Cortex of kidney (tissue), 1 donor: ENCODE measurements at places on chromosomes 11 and 22.

GRCh38 chr11:78311702-78312371 lies 105.8 kb downstream of the GAB2 start:
- no peak for DNase-seq

DNA sequence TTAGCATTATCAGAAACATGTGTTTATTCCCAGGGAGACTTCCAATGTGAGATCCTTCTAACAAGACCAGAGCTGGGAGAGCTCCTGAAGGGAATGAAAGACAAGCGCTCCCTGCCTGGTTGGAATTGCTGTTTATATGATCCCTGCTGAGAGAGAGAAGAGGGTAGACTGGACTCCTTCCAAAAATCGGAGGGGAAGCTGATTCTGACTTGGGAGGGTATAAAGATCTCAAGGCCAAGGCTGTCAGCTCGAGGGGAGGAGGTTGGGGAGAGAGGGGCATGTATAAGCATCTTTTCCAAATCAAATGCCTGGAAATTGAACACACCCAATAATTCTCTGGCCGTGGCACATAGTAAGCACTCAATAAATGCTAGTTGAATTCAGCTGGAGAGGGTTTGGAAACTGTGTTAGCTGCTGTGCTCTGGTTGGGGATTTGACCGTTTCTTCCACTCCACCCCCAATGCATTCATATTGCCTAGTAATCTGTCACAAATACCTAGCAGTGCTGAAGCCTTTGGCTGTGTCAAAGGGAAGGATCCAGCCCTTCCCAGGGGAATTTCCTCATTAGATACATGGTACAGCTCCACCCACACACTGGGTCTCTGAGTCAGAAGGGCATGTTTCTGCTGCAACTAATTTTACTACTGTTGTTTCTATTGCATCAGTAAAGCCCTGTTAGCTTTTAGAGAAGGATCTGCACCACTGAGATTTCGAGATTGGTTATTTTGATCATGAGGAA lies 61.5 kb downstream of the CACNG2 start:
- no peak for DNase-seq

GRCh38 chr22:29359469-29359868 lies 28.9 kb downstream of the AP1B1 start:
- no peak for DNase-seq

- no peak for DNase-seq
These were observed 31.2 kb downstream of the IL18 start for GRCh38 chr11:112132737-112133136.

- DNase-seq = no peak
These were observed 33.9 kb upstream of the RASSF10 start for GRCh38 chr11:12975195-12975594.

GRCh38 chr11:10666556-10667520 lies 26.7 kb downstream of the IRAG1 start:
- no peak for DNase-seq

DNA sequence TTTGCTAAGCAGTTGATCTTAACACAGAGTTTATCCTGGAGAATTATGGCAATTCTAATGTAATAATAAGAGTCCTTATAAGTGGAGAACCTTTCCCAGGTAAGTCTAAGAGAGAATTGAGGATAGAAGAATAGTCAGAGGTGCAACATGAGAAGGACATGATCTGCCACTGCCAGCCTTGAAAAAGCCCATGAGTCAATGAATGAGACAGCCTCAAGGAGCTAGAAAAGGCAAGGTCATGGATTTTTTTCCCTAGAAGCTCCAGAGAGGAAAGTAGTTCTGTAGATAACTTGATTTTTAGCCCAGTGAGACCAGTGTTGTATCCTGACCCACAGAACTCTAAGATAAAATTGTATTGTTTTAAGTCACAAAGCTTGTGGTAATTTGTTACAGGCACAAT lies 16.9 kb downstream of the MS4A6A start:
- DNase-seq = no peak

- DNase-seq = no peak
These were observed 2.3 kb downstream of the USP35 start for GRCh38 chr11:78190871-78191538.

DNA sequence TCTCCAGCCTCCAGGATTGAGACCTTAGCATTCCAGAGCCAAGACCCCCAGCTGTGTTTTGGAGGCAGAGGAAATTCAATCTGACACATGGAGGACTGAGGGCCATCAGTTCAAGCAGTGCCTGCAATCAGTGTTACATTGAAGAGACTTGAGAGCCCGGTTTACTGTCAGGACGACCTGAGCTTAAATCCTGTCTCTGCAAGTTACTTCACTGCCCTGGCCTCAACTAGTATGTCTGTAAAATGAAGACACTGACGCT lies 35.1 kb downstream of the TRIM29 start:
- DNase-seq = no peak

DNA sequence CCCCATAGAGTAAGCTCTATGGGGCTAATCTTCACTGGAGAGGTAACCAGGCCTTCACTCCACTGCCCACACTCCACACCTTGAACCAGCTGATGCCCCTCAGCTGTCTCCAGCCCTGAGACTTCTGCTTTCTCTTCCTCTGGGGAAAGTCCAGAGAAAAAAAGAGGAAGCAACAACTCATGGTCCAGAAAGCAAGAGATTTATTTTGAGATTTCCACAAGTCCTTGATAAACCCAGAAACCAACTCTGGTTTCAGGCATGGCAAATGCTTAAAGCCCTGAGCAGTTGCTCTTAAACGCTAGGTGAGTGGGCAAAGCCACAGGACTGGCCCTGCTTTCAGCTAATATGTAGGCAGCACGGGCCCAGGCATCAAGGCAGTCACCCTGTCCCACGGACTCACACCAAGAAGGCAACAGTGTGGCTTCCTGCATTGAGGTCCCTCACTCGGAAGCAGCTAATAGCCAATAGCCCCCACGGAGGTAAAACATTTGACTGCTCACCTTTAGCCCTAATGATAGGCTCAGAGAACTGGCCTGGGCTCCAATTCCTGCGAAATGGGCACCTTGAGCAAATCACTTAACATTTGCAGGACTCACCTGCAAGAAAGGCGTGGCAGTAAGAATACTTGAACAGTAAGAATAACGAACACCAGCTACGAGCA lies 4.3 kb downstream of the CYB561A3 start:
- no peak for DNase-seq

DNA sequence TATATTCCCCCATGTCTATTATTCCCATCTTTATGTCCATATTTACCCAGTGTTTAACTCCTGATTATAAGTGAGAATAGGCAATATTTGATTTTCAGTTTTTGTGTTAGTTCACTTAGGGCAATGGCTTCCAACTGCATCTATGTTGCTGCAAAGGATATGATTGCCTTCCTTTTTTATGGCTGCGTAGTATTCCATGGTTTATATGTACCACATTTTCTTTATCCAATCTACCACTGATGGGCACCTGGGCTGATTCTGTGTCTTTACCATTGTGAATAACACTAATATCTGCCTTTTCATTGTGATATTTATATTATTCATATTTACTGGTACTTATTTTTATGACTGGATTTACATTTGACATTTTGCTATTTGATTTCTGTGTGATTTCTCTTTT lies 649.6 kb downstream of the NTM start:
- DNase-seq = no peak

DNA sequence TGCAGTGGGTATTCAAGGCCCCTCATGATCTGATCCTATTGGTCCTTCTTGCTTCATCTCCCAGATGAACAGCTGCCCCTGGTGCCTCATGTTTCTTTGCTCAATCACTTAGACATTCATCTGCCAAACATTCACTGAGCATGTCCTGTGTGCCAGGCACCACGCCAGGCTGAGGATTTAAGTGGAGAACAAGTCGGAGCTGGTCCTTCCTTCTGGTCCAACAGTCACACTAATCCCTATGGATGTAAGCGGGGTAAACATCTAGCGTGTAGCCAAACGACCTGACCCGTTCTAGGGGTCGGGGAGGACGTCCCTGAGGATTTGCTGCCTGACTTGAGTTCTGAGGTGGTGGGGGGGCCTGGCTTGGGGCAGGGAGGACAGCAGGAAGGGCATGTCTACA lies 21.9 kb downstream of the ZMAT5 start:
- DNase-seq = no peak

- no peak for DNase-seq
These were observed 7.4 kb downstream of the CCDC34 start for GRCh38 chr11:27355575-27356104.

GRCh38 chr22:17085277-17086181 lies 729 bp downstream of the IL17RA start:
- no peak for DNase-seq

- no peak for DNase-seq
These were observed 152.0 kb downstream of the TBC1D22A start for GRCh38 chr22:46914481-46914880.

DNA sequence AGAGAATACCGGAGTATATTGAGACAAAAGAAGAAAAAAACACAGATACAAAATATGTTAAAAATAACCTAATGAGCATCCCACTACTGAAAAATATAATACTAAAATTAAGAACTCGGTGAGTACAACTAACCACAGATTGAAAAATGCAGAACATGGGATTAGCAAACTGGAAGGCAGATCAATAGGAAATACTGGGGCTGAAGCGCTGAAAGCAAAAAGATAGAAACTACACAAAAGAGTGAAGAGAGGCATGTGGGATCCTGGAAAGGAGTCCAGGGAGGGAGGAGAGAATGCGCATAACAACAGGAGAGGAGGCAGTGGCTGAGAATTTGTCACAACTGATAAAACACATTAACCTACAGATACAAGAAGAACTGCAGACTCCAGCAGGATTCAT lies 159.3 kb downstream of the EFCAB6 start:
- no peak for DNase-seq

DNA sequence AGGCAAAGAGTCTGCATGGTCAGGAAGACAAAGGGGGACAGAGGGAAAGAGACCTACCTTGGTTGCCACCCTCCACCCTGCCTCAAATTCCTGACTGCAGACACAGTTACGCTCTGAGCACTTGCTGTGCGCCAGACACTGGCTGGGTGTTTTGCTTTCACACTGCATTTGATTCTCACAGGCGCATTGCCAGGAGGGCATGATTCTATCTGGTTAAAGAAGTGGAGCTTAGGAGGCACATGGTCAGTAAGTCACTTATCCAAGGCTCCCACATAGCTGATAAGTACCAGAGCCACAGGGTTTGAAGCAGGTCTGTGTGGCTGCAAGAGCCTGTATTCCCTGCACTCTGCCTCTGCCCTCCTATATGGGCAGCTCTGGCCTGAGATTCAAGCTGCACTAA lies 103.9 kb downstream of the TIMP3 start:
- no peak for DNase-seq

GRCh38 chr11:117226388-117227385 lies 5.2 kb downstream of the PCSK7 start:
- DNase-seq = no peak

DNA sequence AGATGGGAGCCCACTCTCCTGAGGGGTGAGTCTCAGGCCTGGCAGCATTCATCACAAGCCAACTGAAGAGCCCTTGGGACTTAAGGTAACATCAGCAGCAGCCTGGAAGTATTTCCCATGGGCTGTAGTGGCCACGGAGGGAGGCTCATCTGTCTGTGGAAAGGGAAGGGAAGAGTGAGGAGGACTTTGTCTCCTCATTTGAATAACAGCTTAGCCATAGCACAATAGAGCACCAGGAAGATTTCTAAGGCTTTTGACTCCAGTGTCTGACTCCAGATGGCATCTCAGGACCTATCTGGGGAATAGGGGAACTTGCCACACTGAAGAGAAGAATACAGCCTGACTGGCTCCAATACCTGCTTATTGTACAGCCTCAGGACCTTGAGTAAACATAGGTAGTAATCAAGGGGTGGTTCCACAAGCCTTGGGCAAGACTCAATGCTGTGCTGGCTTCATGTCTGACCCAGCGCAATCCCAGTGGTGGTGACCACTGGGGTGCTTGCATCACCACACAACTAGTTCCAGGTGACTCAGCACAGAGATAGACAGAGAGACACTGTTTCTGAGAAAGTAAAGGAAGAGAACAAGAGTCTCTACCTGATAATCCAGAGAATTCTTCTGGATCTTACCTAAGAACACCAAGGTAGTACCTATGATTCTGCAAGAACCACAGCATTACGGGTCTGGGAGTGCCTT lies 510.5 kb upstream of the CCDC179 start:
- no peak for DNase-seq

DNA sequence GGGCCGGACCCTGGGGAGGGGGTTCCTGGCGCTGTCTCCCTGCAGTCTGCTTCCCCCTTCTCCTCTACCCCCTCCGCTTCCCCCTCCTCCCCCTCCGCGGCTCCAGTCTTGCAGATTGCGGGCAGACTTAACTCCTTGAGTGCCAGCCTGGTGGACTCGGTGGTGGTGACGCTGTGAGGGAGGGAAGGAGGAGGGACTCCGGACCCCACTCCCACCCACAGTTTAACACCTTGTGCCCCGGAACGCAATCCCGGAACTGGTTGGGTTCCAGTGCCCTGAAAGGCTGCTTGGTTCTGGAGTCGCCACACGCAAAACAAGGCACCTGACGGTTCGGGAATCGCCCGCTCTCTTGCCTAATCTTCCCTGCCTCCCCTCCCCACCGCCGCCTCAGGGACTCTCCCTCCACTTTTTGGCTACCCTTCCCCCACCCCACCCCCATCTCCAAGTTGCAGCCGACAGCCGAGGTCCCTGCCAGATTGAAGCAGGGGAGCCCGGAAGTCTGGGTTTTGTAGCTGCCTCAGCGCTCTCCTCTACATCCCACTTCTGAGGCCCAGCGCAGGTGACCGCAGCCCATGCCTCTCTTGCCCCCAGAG lies 3.9 kb upstream of the BCL9L start:
- no peak for DNase-seq

DNA sequence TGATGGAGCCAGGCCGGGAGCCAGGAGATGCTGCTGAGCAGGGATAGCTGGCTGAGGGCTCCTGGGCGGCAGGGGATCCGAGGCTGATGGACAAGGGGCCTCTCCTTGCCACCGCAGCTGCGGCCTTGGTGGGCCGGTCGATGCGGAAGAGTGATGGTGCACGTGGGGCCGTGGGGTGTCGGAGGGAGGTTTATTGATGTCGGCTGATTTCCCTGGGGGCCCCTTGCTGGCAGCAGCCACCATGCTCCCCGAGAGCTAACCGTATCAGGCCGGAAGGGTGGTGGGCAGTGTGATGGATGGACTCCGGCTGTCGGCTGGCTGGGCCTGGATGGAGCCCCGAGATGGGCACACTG lies 31.0 kb upstream of the CCDC188 start:
- DNase-seq = no peak
